ENCODE measurements at places on chromosomes 2 and 18.

DNA sequence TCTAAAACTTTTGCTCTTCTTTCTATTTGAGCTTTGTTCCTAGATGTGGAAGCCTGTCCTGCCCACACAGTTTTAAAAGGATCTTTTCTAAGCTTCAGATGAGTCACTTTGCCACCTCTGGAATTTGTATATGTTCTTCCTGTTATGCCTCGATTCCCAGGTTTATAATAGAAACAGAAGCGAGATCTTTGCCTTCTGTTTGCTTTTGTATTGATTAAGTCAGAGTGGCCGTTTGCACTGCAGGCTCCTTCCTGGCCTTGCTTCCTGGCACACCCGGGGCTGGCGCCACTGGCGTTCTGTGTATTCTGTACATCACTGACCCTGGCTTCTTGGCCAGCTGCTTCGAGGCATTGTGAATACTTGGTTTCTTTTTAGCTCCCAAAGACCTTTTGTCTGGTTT is 91.8 kb downstream of the MTCL1 start:
- DNase-seq = no peak

GRCh38 chr2:98374286-98374685 is 28.0 kb downstream of the CNGA3 start:
- no peak for DNase-seq

- DNase-seq = no peak
Observed at GRCh38 chr2:150620855-150621254, 133.4 kb upstream of the RND3 start.

DNA sequence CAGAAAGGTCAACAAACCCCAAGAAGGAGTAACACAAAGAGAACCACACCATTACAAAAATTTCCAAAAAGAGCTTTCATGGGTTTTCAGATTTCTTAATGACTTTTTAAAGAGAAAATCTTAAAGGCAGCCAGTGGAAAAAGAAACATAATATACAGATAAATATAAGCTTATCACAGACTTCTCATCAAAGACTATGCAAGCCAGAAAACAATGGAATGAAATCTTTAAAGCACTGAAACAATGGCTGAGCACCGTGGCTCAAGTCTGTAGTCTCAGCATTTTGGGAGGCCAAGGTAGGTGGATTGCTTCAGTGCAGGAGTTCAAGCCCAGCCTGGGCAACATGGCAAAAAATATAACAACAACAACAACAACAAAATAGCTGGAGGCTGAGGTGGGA is 237.4 kb downstream of the CYP26B1 start:
- DNase-seq = no peak

GRCh38 chr2:118290411-118291250 is 202.4 kb downstream of the INSIG2 start:
- no peak for DNase-seq

DNA sequence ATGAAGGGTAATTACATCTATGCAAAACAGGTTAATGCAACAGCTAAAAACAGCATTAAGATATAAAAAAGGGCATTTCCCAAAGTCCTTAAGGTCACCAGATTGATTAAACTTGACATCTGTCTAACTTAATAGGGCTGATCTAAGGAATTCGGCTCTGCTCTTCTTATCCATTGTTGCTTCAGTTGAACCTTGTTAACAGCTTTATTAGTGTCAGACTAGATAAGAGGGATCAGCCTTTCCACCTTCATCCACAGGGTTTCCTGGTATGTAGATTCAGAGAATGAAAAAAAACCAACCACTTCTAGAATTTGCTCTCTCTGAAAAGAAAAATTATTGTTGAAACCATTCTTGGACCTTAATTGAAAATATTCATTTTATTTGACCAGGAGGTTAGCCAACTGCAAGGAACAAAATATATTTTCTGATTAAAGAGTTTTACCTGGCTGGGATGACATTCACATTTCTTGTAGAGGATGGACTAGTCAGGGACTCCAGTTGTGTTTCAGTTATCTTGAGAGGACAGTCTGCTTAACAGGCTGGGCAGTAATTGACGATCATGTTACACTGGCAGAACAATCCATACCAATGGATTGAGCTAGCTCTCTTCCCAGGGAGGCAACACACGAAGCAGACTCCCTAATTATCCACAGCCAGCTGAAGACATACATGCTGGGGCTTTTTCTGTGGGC is 357.4 kb upstream of the ACVR2A start:
- DNase-seq = no peak

- DNase-seq = no peak
Observed at GRCh38 chr2:143893371-143893770, 626.5 kb downstream of the ZEB2 start.

DNA sequence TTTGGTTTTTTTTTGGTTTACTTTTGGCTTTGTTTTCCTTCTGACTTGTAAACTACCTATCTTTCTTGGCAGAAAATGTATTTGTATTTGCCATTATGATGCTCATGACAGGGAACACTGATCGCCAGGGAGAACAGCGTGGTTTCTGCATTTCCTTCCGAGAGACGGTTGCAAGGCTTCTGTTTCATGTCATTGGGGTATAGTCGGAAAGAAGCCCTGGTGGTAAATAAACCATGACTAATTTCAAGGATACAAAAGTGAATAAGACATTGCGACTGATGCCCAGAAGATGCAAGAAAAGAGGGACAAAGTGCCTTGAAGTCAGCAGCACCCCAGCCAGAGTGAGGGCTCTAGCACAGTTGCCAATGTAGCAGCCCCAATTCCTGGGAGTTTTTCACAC is 4.2 kb upstream of the CAPN14 start:
- no peak for DNase-seq

- DNase-seq = no peak
Observed at GRCh38 chr2:131580187-131580586, 52.5 kb downstream of the CCDC74A start.

GRCh38 chr2:65436824-65437221 is 4.4 kb upstream of the SPRED2 start:
- no peak for DNase-seq

- DNase-seq = no peak
Observed at GRCh38 chr2:9463698-9464034, 10.7 kb upstream of the IAH1 start.

DNA sequence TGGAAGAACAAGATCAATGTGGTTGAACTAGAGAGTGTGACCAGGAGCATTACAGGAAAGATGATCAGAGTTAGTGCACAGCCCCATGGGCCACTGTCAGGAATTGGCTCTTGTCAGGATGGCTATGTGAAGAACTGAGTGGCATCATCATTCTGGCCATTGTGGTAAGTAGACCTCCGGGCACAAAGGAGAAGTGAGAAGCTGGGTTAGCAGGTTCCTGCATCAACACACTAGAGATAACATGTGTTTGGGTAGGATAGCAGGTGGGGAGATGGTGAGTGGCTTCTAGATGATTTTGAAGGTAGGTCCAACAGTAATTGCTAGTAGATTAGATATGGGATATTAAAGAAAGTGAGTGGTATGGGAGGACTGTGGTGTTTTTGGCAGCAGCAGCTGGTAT is 408.2 kb downstream of the TSN start:
- no peak for DNase-seq

DNA sequence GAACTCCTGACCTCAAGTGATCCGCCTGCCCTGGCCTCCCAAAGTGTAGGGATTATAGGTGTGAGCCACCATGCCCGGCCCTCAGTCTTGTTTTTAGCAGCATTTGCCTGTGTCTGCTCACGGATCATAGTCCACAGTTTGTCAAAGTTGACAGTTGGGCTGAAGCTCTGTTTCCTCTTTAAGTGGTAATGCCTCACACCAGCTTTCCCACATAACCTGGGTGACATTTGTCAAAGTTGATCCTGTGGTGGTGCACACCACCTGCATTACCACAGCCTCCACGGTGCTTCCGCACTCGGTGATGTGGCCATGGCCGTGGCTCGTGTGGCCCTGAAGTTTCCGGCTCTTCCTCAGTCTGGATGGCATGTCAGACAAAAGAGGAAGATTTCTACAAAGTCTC is 27.1 kb downstream of the RAB31 start:
- no peak for DNase-seq

- no peak for DNase-seq
Observed at GRCh38 chr2:220795705-220796104, 776.4 kb downstream of the EPHA4 start.

GRCh38 chr2:135494917-135495316 is 36.1 kb downstream of the ZRANB3 start:
- DNase-seq = no peak

DNA sequence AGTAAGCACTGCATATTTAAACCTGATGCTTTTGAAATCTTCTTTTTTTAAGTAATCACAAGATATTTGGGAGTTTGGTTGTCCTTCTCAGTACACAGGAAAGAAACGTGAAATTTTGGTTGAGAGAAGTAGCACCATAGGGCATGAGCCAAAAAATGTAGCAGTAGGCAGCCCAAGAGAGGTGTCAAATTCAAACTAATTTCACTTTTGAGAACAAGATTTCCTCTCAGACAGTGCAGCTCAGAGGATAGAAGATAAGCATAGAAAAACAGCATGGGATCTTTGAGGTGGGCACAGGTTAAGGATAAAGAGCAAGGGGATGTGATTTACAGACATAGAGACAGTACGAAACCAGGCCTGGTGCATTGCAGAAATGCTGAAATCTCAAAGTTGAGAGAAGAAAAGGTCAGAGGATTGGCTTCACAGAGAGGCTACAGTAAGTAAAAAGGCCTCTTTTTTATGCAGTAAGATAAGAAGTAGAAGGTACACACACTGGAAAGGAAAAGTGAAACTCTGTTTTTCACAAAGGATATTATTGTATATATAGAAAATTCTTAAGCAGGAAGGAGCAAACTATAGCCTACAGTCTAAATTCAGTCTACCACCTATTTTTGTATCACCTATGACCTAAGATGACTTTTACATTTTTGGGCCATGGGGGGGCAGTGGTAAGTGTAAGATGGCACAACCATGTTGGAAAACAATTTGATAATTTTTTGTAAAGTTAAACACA is 89.8 kb downstream of the PKP4 start:
- DNase-seq = no peak

DNA sequence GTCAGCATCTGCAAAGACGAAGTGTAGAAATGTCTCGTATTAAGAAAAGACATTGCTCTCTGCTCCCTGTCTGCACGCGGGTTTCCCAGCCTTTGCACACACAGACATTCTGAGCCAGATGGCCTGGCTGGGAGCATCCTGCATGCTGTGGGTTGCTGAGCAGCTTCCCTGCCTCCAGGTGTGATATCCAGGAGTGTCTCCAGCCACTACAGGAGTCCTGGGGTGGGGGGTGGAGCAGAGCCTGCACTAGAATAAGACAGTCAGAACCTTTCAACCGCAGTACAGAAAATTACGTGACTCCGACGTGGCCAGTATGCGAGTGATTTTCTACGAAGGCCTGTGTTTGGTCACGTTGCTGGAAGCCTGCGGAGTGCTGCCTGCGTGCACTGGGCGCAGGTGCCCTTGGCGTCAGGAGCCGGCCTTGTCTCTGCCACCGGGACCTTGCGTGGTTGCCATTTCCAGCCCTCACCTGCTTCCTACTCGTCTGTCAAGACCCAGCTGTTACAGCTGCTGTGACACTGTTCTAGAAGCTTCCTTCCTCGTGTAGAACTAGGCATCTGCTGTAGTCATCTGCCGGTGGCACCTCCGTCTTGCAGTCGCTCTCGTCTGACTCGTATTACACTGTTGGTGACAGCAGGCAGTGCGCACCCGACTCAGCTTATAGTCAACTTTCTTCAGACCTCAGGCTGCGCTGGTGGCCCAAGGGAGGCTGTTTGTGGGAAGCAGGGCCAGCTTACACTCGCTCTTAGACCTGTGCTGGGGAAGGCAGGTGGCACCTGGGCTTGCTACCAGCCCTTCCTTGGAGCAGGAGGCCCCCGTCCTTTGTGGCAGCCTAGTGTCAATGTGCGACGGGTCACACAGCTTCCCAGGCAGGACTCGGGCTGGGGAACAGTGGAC is 11.2 kb downstream of the CTDP1 start:
- DNase-seq = no peak

- no peak for DNase-seq
Observed at GRCh38 chr2:78127424-78127823, 605.2 kb upstream of the LRRTM4 start.

GRCh38 chr2:202643012-202643858 is 8.5 kb downstream of the FAM117B start:
- DNase-seq = no peak

- DNase-seq = no peak
Observed at GRCh38 chr2:20672201-20672951, 5.4 kb downstream of the GDF7 start.

GRCh38 chr18:34050661-34051060 is 174.1 kb downstream of the NOL4 start:
- no peak for DNase-seq

DNA sequence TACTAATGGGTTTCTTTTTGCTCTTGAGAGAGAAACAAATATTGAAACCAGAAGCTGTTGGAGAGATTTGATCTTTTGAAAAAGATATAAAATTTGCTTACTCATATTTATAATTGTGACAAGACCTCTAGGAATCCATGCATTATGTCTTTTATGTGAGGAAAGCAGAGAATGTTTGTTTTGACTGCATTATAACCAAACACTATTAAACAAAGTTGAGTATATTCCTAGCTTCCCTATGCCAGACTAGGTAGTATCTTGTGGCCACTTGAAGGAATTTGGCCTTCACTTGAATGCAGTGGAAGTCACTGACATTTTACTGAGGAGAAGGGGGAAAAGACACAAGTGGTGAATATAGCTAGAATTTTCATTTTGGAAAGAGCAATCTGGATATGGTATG is 521.8 kb upstream of the ZEB2 start:
- DNase-seq = no peak

DNA sequence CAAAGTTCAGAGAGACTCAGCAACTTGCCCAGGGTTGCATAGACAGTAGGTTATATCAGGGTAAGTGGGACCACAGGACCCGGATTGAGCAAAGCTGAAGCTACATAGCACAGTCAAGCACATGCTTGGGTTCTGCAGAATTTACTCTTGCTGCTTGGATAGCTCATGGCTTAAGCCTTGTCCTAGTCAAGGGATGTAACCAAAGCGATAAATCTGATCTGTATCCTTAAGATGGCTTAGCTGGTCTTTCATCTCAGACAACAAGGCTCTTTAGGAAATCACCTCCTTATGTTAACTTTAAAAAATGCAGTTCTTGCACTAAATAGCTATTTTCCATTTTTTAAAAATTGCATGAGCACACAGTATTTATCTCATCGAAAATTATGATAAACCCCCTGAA is 158.5 kb downstream of the LPIN1 start:
- no peak for DNase-seq

DNA sequence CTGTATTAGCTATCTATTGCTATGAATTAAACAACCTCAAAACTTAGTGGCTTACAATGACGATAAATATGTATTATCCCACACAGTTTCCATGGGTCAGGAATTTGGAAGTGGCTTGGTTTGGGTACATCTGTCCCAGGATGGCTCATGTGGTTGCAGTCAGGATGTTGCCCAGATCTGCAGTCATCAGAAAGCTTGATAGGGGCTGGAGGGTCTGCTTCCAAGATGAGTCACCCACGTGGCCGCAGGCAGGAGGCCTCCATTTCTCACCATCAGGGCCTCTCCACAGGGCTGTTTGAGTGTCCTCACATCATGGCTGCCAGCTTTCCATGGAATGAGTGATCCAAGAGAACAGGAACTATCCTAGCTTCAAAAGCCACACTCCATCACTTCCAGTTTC is 46.4 kb downstream of the CHRNA1 start:
- no peak for DNase-seq

- no peak for DNase-seq
Observed at GRCh38 chr2:97645112-97645694, 659 bp upstream of the COX5B start.

Measured in GM04504 (cell line).